ENCODE measurements at places on chromosomes 12 and 14.

- no peak for DNase-seq
Measured at GRCh38 chr14:53921027-53921426, 35.6 kb downstream of the BMP4 start.

DNA sequence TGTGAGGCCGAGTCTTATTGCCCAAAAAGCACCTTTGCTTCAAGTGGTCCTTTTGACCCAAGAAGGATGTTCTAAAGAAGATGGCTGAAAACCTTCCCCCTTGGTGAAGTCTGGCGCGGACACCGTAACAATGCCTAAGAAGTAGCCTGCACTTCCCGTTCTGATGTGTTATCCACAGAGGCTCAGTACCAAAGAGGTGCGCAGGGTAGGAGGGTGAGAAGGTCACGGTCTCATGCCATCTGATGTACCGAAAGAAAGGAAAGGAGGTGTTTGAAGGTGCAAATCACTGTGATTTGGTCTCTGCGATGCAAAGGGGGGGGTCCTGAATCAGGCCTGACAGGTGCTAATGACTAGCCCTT lies 9.9 kb downstream of the PEBP1 start:
- DNase-seq = no peak

GRCh38 chr14:77364146-77364545 lies 12.7 kb downstream of the TMED8 start:
- no peak for DNase-seq

- DNase-seq = no peak
Measured at GRCh38 chr12:112887550-112887949, 19.2 kb upstream of the OAS1 start.

GRCh38 chr14:34300882-34301734 lies 160.9 kb downstream of the SPTSSA start:
- DNase-seq = no peak

GRCh38 chr12:62537551-62537950 lies 70.9 kb downstream of the MON2 start:
- no peak for DNase-seq

- no peak for DNase-seq
Measured at GRCh38 chr14:71296184-71296583, 388.9 kb downstream of the PCNX1 start.

DNA sequence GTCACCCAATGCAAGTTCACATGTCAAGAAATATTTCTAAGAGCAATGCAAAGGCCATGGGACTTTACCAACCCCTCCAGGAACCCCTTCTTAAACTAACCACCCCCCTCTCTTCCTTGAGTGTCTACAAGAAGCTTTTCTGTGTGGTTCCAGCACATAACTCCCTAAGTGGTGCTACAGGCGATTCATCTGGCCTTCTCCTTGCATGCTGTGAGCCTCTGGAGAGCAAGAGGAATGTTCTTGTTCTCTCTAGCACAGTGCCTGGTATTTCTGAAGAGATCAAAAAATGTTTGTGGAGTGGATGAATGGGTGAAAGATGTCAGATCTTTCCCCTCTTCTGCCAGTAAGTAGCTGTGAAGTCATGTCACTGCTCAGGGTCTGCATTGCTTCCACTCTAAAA lies 5.9 kb upstream of the RNASE12 start:
- DNase-seq = no peak

DNA sequence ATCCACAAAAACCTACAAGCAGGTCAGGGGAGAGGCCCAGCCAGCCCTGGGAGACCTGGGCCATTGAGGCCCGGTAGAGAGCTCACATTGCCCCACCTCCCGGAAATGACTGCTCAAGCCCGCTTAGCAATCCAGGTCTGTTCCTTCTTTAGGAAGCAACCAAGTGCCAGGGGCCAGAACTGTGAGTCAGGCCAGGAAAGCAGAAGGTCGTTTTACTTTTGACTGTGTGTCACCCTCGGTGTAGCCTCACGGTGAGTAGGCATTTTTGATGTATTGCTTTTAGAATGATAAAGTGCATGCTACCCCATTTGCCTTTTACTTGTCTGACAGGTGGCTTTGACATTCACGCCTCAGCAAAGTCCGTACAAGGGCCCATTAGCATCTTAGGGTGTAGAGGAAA lies 25.4 kb upstream of the PWP1 start:
- no peak for DNase-seq

GRCh38 chr12:27478949-27479348 lies 32.4 kb downstream of the SMCO2 start:
- DNase-seq = no peak

- no peak for DNase-seq
Measured at GRCh38 chr14:58738189-58738836, 100.6 kb downstream of the DACT1 start.

- no peak for DNase-seq
Measured at GRCh38 chr14:66662374-66662773, 154.4 kb downstream of the GPHN start.

DNA sequence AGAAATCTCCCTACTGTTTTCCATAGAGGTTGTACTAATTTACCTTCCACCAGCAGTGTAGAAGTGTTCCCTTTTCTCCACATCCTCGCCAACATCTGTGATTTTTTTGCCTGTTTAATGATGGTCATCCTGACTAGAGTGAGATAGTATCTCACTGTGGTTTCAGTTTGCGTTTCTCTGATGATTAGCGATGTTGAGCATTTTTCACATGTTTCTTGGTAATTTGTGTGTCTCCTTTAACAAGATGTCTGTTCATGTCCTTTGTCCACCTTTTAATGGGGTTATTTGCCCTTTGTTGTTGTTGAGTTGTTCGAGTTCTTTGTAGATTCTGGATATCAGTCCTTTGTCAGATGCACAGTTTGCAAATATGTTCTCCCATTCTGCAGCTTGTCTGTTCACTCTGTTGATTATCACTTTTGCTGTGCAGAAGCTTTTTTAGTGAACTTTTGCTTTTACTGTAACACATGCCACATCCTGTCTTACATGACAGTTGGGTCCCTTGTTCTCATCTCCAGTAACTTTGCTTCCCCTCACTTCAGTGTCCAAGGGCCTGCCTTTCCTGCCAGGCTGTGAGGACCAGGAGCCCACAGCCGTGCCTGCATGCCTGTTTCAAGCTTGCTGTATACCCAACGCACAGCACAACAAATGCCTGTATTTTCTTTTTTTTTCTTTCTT lies 64.9 kb downstream of the SPRING1 start:
- DNase-seq = no peak

DNA sequence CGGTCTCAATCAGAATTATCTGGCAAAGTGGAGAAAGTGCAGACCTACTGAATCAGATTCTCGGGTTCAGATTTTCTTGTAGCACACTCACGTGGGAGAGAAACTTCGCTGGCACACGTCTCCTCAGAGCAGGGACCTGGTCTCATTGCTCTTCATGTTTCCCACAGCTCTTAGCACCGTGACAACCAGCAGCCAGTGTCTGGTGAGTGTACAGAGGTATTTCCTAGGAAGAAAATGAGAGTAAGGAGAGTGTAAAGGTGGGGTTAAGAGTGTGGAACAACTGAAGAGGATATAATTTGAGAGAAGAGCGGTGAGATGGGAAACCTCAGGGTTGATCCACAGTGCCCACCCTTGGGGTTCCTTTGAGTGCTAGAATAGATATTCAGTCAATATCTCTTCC lies 89.2 kb downstream of the ARF6 start:
- no peak for DNase-seq

GRCh38 chr14:71300566-71301330 lies 393.5 kb downstream of the PCNX1 start:
- DNase-seq = no peak

GRCh38 chr14:50067723-50068495 lies 48.5 kb downstream of the VCPKMT start:
- no peak for DNase-seq

DNA sequence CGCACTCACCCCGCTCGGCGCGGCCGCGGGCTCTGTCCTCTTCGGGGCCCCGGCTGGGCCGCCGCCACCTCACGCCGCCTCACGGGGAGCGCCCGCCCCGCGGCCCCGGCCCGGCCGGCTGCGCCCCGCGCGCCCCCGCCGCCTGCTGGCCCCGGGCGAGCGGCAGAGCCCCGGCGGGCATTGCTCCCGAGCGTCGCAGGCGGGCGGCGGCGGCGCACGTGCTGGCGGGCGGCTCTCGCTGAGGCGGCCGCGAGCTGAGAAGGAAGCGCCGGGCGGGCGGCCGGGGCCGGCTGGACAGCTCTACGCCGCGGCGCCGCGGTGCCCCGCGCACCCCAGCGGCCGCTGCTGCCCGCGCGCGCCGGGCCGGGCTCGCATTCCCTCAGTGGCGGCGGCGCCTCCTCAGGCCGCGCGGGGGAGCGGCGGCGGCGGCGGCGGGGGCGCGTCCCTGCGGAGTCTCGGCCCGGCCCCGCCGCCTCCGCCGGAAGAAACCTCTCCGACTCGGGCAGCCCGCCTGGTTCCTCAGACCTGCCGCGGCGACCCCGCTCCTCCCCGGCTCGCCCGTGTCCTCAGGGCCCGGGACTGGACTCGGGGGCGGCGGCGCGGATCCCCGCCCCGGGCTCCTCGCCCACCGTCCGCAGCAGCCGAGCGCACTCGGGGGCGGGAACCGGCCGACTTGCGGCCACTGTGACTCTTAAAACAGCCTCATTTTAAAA lies at the start of gene PITPNM2:
TSS of gene PITPNM2 (minus strand) at position 347 of the 713 bp plus-strand sequence. CDS start 116,500 bp downstream, outside the sequence.
- no peak for DNase-seq

GRCh38 chr14:78848234-78848820 lies 678.2 kb downstream of the NRXN3 start:
- no peak for DNase-seq

DNA sequence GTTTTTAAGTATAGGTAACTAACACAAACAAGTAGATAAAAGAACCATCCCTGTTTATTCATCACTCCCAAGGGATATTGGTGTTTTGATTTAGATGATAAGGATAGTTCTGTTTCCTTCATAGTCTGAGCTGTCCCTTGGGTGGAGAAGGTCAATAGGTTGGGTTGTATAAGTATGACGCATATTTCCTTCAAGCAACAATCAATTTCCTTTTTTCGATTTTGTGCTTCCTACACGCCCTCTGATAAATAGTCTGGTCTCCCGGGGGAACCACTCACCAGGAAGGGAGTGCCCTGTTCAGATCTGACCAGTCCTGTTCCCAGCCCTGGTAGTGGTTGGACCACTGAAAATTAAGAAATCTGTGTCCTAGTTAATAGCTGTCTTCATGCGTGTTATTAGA lies 378.8 kb upstream of the FAR2 start:
- no peak for DNase-seq

- no peak for DNase-seq
Measured at GRCh38 chr12:56723889-56724700, 1.0 kb downstream of the NACA start.

GRCh38 chr14:23219075-23219474 lies 18.7 kb upstream of the RNF212B start:
- no peak for DNase-seq

DNA sequence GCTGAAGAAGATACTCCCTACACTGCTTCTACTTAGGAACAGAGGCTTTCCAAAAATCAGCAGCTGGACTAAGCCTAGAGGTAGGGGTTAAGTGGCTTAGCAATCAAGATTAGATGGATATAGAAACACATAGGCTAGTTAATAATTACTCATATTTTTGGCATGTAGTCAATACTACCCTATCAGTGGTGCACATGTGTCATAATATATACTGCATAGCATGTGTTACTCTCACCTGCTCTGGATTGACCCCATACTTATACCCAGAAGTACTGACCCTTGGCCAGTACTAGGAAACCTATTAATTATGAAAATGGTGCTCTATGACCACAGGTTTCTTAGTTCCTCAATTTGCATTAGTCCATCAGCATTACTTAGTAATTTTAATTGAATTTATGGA lies 528.4 kb upstream of the LMO3 start:
- no peak for DNase-seq

- DNase-seq = no peak
Measured at GRCh38 chr14:35140718-35141581, 18.6 kb downstream of the PRORP start.

DNA sequence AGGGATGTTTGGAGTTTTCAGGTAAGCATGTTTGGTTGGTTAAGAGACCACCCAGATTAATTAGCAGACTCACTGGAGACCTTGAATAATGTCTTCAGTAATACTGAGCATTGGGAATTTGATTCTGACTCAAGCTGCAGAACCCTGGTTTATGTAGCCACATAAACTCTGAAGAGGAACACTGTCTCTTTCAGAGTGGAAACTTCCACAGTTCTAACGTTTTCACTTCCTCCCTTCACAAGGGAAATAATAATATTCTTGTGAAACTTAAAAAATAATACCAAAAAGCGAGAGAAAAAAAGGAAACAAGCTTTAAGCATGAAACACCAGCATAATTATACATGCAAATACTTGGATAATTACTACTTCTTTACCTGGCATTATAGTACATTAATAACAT lies 40.0 kb upstream of the ST8SIA1 start:
- DNase-seq = no peak

GRCh38 chr14:93171376-93171775 lies 13.3 kb downstream of the MOAP1 start:
- no peak for DNase-seq

- DNase-seq = no peak
Measured at GRCh38 chr14:99876406-99876805, 83.2 kb downstream of the EML1 start.

Measured in NCI-H524 treated with DMSO at 0.1 percent for 48 hours (cell line).